ENCODE measurements at places on chromosomes 1 and 21.

- DNase-seq = peak; percentile 28
Observed at GRCh38 chr1:200979574-200980451, 43.7 kb downstream of the KIF21B start.

DNA sequence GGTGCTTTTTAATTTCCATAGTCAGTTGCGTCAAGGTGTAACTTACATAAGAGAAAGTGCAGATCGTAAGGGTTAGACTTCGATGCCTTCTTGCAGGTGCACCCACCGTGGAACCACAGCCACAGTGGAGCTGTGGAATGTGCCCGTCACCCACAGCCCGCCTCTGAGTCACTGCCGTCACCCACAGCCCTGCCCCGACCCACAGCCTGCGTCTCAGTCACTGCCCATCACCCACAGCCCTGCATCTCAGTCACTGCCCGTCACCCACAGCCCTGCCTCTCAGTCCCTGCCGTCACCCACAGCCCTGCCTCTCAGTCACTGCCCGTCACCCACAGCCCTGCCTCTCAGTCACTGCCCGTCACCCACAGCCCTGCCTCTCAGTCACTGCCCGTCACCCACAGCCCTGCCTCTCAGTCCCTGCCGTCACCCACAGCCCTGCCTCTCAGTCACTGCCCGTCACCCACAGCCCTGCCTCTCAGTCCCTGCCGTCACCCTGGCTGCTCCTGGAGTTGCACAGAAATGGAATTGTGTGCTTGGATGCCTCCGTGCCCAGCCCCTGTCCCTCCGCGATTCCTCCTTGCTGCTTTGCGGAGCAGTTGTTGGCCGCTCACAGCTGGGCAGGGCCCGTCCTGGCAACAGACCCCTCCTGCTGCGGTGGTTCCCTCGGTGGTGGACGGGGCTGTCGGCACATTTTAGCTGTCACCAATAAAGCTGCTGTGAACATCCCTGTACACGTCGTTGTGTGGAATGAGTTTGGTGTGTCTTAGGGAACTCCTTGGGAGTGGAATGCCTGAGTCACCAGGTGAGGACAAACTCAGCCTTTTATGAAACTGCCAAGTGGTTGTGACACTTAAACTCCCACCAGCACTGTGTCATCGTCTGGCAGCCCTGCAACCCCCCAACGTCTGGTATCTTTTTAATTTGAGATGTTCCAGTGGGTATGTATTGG is 44.9 kb upstream of the COL6A2 start:
- DNase-seq = no peak

DNA sequence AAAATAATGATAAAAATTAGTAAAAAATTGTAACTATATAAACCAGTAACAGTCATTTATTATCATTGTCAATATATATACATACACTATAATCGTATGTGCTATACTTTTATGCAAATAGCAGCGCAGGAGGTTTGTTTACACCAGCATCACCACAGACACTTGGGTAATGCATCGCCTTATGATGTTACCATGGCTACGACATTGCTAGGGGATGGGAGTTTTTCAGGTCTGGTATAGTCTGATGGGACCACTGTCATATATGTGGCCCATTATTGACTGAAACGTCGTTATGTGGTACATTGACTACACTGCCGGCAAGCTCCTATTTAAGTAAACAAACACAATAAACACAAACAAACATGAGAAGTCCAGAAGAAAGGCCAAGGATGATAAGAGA is 45.6 kb downstream of the KCNK1 start:
- DNase-seq = no peak

- DNase-seq = no peak
Observed at GRCh38 chr1:199298825-199299224, 660.0 kb downstream of the PTPRC start.

- DNase-seq = no peak
Observed at GRCh38 chr21:38032082-38032801, 116.0 kb upstream of the KCNJ6 start.

DNA sequence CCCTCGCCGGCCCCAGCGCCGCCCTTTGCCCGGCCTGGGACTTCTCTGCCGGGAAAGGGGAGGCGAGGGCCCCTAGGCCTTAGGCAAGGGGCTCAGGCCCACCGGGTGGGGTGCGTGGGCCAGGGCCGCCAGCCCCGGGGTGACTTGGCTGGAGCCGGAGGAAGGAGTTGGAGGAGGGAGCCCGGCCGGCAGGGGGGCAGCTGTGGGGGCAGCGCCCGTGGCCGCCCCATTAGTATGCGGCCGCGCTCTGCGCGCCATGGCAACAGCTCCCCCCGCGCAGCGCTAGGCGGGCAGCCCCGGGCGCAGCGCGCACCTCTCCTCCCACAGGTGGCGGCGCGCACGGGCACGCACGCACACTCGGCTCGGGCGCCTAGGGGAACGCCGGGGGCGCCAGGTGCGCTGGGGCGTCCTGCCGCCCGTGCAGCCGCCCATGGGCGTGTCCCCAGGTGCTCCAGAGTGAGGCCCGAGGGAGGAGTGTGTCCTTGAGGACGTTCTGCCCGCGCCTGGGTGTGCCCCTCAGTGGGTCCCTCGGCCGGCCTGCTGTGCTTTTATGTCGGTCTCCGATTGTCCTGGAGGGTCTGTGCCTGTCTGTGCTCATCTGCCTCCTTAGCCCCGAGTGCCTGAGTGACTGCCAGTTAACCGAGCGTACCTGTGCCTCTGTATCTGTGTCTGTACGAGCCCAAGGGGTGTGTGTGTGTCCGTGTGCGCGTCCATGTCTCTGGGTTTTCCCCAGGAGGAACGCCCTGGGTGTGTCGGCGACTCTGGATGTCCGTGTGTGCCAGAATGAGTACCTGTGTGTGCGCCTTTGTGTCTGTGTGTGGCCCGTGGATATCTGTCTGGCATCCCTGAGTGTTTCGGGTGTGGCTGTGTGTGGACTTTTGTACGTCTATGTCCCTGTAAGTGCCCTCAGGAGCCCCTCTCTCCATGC is 38.2 kb upstream of the WASF2 start:
- no peak for DNase-seq

DNA sequence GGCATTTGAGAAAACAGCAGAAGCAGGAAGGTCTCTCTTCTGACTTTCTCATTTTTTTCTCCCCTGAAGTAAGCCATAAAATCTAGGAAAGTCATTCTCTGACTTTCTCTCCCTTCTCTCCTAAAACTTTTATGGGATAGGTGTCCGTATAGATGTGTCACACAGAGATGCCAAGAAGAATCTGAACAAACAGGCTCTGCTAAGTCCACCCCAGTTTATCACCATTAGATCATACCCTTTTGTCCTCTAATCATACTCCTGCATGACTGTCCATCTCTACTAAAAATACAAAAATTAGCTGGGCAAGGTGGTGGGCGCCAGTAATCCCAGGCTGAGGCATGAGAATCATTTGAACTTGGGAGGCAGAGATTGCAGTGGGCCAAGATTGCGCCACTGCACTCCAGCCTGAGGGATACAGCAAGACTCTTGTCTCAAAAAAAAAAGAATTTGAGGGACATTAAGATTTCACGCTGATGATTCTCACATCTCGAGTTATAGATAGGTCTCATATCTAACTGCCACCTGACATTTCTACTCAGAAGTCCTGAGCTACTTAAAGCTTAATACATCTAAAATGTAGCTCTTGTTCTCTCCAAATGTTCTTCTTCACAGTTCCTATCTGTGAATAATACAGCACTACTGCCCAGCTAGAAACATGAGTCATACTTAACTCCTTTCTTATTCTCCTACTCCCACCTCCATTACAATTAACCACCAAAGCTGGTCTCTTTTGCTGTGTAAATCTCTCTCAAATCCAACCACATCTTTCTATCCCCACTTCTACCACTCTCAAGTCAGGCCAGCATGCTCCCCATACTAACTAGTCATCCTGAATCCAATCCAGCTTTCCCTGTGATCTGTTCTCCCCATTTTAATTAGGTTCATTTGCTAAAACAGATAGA is 47.7 kb downstream of the ZNF644 start:
- no peak for DNase-seq

DNA sequence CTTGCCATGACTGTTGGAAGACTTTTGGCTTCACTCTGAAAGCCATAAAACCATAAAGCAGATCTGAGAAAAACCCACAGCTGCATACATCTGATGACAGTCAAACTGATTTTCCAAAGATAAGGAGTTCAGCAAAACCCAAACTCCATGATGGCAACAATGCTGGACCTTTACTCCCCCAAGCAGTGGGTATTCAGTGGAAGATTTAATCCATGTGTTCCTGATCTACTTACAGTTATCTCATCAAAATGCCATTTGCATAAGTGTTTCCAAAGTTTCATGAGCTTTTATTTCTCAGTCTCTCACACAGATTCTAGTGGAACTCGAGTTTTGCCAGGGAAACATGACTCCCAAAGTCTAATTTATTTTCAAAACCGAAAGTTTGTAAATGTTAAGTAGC is 184.9 kb downstream of the ZC3H11B start:
- DNase-seq = no peak
